IMR-90 (cell line): ENCODE measurements at places on chromosomes 1 and 21. TPM values are rescaled to one million over a fixed set of nuclear protein-coding genes. Genes with fewer than 3 reads are reported as not detected.

Gene CFAP141
- total RNA-seq: not detected in 2 replicates

Gene KPRP
- total RNA-seq: not detected in 2 replicates

DNA sequence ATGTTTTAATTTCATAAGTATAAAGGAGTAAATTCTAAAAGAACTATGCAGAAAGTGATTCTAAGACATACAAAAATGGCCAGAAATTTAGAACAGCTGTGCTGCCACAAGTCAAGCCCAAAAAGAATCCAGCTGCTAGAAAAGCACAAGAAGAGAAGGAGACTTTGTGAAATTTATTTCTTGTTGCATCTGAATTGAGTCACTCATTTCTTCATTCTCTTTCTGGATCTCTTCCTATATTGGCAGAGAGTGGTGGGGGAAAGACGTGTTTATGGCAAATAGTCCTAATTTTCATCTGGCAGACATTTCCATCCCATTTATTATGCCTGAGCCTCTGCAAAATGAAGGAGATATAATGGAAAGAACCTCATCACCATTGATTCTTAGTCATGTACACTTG, 139.6 kb upstream of the CTTNBP2NL start:
- DNase-seq: no peak

DNA sequence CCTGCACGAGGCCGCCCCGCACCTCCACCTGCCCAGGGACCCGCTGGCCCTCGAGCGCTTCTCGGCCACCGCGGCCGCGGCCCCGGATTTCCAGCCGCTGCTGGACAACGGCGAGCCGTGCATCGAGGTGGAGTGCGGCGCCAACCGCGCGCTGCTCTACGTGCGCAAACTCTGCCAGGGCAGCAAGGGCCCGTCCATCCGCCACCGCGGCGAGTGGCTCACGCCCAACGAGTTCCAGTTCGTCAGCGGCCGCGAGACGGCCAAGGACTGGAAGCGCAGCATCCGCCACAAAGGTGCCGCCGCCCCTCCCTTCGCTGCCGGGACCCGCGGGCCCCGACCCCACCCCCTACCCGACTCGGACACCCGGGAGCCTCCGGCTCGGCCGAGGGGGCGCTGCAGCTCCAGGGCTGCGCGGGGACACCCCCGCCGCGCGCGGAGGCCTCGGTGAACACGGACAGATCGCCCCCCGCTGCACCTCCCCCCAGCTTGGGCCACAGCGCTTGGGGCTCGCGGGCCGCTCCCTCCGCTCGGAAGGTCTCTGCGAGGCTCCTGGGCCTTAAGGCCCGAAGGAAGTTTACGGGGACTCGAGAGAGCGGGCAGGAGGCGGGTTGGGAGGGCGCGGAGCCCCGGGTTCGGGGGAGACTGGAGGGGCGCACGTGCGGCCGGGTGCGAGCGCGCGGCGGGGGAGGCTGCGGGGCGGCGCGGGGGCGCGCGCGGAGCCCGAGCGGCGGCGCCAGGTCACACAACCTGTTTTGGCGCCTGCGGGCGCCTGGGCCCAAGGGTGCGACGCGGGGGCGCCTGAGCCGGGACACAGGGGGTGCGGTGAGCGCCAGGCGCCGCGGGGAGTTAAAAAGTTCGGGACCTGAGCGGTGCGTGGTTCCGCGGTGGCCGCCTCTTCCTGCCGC, 1.2 kb downstream of the SAMD11 start:
- DNase-seq: peak; percentile 36

DNA sequence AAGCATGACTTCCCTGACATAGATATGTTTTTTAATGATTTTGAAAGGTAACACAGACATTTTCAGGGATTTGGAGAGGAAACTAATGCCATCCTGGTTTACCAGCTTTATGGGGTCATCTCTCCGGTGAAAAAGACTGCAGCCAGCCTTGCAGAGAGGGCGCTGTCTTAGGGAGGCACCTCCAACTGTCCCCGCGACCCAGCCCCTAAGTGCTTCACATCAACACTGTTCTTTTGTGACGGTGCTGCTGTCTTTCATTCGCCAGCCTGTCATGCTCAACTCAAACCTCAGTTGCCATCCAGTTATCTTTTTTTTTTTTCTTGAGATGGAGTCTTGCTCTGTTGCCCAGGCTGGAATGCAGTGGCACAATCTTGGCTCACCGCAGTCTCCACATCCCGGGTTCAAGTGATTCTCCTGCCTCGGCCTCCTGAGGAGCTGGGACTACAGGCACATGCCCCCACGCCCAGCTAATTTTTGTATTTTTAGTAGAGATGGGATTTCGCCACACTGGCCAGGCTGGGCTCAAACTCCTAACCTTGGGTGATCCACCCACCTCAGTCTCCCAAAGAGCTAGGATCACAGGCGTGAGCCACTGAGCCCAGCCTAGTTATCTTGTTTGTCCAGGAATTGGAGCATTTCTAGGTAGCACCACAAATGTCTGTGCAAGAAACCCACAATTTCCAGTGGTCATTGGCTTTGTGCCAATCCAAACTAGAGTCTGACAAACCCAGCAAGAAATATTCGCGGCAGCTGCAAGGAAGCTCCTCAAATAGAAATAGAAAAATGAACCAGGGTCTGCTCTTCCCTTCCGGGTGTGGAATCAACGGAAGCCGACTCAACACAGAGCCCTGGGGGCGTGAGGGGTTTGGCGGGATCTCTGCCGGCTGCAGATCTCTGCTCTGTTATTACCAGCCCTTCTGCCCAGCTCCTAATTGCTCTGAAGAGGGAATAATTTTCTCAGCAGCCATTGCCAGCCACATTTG, 24.2 kb downstream of the PDE9A start:
- peak; percentile 60 for DNase-seq

- DNase-seq: no peak
Measured at GRCh38 chr1:153849487-153850185, 73.1 kb downstream of the GATAD2B start.

- peak; percentile 60 for DNase-seq
Measured at GRCh38 chr1:52032785-52033131, 852 bp downstream of the KTI12 start.

GRCh38 chr21:34979383-34979782, 69.7 kb downstream of the RUNX1 start:
- no peak for DNase-seq

GRCh38 chr1:229035054-229035747, 235.7 kb upstream of the RAB4A start:
- DNase-seq: no peak

GRCh38 chr1:192892934-192893333, 84.1 kb downstream of the RGS2 start:
- no peak for DNase-seq

DNA sequence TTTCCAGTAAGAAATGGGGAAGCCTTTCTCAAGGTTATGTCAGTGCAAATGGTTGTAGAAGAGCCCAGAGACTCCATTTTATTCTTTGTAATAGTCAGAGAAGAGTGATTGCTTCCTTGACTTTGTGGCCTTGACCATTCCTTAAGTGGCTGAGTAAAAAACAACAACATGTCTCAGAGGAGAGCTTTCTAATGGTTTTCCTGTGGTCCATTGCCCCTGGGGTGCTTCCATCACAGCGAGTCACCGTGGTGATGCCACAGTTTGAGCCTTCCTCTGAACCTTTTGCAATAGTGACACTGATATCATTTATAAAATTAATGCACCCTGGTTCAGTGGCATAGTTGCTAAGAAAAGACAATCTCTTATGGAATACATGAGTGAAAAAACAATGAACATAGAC, 38.6 kb downstream of the PAPPA2 start:
- DNase-seq: no peak

DNA sequence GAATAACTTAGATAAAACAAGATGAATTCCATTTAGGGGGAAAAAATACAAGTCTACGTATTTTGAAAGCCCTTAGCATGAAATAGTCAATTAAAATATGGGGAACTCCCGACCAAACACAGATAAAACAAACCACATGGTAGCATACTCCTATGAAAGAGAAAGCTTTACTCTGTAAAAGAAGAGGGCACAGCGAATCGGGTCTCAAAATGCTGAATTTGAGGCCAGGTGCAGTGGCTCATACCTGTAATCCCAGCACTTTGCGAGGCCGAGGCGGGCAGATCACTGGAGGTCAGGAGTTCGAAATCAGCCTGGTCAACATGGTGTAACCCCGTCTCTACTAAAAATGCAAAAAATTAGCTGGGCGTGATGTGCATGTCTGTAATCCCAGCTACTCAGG, 116.9 kb upstream of the TIAM1 start:
- DNase-seq: no peak
